T-helper 1 cell treated with Interleukin-12 subunit alpha and Interleukin-12 subunit beta and Interleukin-4 antibody, amounts not matched to agents 30 ng/mL and 1 ng/mL, for 36 hours (primary cell): ENCODE measurements at places on chromosomes 12 and 14. TPM values are rescaled to one million over a fixed set of nuclear protein-coding genes. Genes with fewer than 3 reads are reported as not detected.

PMCH gene
- total RNA-seq: 1.8 and 2.7 TPM in 2 replicates

P2RX7 gene
- 12.0 and 14.5 TPM in 2 replicates for total RNA-seq

MVK gene
- 14.1 and 14.2 TPM in 2 replicates for total RNA-seq

ITPK1 gene
- 68.4 and 74.0 TPM in 2 replicates for total RNA-seq
